ENCODE measurements at places on chromosomes 4 and X. TPM values are rescaled to one million over a fixed set of nuclear protein-coding genes. Genes with fewer than 3 reads are reported as not detected.
A peak's percentile ranks its signal among the peaks of the same experiment; 100 is the strongest.

DNA sequence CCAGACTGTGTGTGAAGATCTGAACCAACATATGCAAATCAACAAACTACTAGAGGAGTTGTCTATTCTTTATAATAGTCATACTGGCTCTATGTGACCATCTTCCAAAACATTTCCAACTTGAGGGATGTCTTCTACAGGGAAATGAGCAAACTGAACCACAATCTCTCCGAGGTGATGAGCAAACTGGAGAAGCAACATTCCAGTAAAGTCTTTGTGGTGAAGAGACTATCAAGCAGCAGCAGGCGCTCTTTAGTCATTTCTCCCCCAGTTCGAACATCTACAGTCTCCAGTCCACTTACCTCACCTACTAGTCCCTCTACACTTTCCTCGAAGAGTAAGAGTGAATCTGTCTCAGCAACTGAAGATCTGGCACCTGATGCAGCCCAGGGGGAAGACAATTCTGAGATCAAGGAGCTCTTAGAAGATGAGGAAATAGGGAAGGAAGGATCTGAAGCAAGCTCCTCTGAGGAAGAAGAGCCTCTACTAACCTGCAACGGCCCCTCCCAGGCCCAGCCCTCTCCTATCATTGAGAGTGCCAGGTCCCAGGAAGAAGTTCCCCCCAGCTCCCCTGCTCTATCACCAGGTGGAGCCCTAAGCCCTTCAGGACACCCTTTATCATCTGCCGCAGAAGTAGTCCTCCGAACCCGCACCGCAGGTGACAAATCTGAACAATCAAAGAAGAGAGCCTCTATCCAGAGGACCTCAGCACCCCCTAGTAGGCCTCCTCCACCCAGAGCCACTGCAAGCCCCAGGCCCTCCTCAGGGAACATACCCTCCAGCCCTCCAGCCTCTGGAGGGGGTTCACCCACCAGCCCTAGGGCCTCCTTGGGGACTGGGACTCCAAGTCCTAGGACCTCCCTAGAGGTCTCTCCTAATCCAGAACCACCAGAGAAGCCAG is 98.1 kb downstream of the HNRNPD start:
- no peak for DNase-seq
- H3K4me1 ChIP-seq: peaks cover 18% of the 10 kb centered on the region
- no peak overlapping the region for H3K27ac ChIP-seq
- H3K4me3 ChIP-seq: no peak overlapping the region

HPF1 gene
- 47.6 TPM for total RNA-seq

DNA sequence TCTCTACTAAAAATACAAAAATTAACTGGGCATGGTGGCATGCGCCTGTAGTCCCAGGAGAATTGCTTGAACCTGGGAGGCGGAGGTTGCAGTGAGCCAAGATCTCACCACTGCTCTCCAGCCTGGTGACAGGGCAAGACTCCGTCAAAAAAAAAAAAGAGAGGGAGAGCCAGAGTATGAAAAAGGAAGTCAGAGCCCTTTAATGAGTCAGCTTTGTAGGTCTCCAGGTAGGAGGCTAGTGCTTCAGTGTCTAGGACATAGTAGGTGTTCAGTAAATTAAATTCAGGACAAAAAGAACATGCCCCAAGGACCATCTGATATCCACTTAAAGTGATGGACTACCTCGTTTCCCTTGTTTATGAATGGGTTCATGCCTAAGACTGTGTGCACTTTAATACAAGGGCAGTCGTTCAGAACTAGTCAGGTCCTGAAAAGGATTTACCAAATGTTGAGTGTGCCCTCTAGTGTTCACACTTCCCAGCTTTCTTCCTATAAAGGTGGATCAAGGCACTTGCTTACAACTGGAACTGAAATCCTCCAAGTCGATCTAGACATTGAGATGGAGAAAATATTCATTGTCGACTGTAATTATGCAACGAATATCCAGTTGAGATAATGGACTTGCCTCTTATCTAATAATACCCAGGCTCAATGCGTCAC is 29.0 kb downstream of the F9 start:
- no peak overlapping the region for H3K27ac ChIP-seq
- H3K27me3 ChIP-seq: peaks cover 8% of the 10 kb centered on the region
- DNase-seq: no peak
- H3K4me3 ChIP-seq: no peak overlapping the region
- H3K4me1 ChIP-seq: no peaks in the 10 kb centered on the region

DNA sequence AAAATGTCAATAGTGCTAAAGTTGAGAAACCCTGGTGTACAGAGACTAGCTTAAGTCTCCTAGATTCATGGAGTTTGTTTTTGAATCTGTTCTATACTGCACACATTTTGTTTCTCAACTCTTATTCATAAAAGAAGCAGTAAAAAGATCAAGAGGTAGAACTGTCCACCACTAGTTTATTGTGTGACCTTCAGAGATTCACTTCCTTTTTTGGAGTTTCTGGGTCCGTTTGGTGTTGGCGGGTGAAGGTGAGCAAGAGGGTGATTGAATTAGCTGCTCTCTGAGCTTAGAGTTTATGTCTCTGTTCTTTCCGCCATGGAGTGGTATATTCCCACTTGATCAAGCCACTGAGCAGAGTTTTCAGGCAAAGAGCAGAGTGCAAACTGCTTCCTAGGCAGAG is 21.4 kb upstream of the PLAC1 start:
- no peaks in the 10 kb centered on the region for H3K4me1 ChIP-seq
- DNase-seq: no peak
- H3K36me3 ChIP-seq: no peaks in the 10 kb centered on the region

DNA sequence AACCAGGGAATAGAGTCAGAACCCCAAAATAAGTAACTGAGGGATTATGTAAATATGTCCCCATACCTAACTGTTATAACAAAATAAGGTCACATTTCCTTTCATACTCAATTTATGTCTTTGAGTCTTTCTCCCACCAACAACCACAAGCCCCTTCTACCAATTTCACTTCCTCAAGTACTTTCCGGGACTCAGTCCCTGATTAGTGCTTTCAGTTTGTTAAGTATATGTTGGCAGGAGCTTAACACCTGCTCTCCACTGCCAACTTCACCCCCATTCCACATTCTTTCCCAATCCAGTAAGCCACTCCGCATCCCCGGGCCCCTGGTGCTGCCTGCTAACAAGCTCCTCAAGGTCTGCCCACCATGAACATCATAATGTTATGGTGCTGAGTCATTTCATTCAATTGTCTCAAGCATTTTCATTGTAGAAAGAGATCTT is 71.3 kb upstream of the SPRY1 start:
- no peaks in the 10 kb centered on the region for H3K27me3 ChIP-seq
- H3K4me3 ChIP-seq: no peak overlapping the region
- no peaks in the 10 kb centered on the region for H3K36me3 ChIP-seq
- peak overlapping the region; percentile 38 for H3K27ac ChIP-seq
- DNase-seq: no peak

GBA3 gene
- total RNA-seq: 8.4 TPM

- no peaks in the 10 kb centered on the region for H3K27me3 ChIP-seq
- no peak overlapping the region for H3K4me3 ChIP-seq
- DNase-seq: no peak
- H3K27ac ChIP-seq: no peak overlapping the region
- H3K36me3 ChIP-seq: no peaks in the 10 kb centered on the region
Measured at GRCh38 chrX:143580266-143580665, 55.6 kb downstream of the SLITRK4 start.

ARL9 gene
- 0.25 TPM for total RNA-seq

MTM1 gene
- total RNA-seq: 39.5 TPM

DNA sequence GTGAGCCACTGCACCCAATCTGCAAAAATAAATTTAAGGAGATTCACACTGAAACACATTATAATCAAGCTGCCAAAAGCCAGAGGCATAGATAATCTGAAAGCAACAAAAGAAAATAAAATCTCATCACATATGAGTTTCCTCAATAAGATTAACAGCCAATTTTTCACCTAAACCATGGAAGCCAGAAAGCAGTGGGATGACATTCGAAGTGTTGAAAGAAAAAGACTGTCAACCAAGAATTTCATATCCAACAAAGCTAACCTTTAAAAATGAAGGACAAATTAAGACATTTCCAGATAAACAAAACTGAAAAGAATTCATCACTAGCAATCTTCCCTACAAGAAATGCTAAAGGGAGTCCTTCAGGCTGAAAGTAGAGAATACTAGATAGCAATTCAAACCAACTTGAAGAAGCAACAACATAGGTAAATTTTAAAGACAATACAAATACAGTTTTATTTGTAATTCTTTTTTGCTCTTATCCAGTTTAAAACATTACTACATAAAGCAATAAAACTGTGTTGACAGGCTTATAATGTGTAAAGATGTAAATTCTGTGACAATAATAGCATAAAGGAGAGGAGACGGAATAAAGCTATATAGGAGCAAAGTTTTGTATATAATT is 23.1 kb upstream of the KLHL8 start:
- H3K4me3 ChIP-seq: no peak overlapping the region
- no peaks in the 10 kb centered on the region for H3K36me3 ChIP-seq
- no peak overlapping the region for H3K27ac ChIP-seq
- no peak for DNase-seq
- H3K4me1 ChIP-seq: no peaks in the 10 kb centered on the region
- no peaks in the 10 kb centered on the region for H3K27me3 ChIP-seq

UBA1 gene
- total RNA-seq: 188 TPM

NDP gene
- not detected for total RNA-seq

GRCh38 chr4:126215759-126216158 is 901.0 kb downstream of the FAT4 start:
- H3K4me3 ChIP-seq: no peak overlapping the region
- H3K27me3 ChIP-seq: no peaks in the 10 kb centered on the region
- no peak overlapping the region for H3K27ac ChIP-seq

DNA sequence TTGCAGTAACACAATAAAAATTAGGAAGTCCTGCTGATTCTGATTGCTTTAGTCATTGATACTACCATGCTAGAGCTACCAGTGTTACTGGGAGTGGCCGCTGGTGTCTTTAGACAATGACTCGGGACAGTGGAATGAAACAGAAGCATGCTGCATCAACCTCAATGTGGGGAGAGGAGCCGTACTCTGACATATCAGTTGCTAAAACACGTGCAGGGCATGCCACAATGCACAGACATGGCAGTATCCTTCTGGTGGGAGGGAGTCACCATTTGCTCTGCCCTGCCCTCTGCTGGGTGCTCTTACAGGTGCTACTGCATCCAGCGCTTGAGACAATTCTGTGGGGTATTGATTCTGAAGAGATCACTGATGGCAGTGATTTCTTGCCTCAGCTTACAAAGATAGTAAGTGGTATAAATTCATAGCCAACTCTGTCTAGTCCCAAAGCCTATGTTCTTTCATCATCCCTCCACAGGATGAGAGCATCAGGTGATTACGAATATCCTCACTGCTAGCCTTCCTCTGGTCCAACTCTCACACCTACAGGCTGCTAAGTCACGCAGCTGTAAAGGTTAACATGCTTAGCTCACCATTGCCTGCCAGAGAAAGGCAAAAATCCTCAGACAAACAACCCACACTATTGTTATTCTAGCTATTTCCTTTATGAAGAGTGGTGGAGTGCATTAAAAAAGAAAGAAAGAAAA is 43.7 kb downstream of the NSG1 start:
- H3K4me3 ChIP-seq: no peak overlapping the region
- no peak overlapping the region for H3K27ac ChIP-seq
- H3K4me1 ChIP-seq: peaks cover 9% of the 10 kb centered on the region

GRCh38 chrX:115147220-115147619 is 42.0 kb upstream of the RBMXL3 start:
- no peaks in the 10 kb centered on the region for H3K36me3 ChIP-seq
- H3K4me3 ChIP-seq: no peak overlapping the region
- H3K27me3 ChIP-seq: no peaks in the 10 kb centered on the region
- no peak for DNase-seq
- no peak overlapping the region for H3K27ac ChIP-seq

- peaks cover 77% of the 10 kb centered on the region for H3K4me1 ChIP-seq
- no peak for DNase-seq
- peak overlapping the region; percentile 13 for H3K27ac ChIP-seq
- H3K27me3 ChIP-seq: no peaks in the 10 kb centered on the region
Measured at GRCh38 chrX:7086384-7086783, 61.1 kb upstream of the STS start.

GRCh38 chr4:181312066-181312465 is 931.1 kb upstream of the TENM3 start:
- H3K4me1 ChIP-seq: no peaks in the 10 kb centered on the region
- H3K36me3 ChIP-seq: no peaks in the 10 kb centered on the region
- H3K27me3 ChIP-seq: no peaks in the 10 kb centered on the region
- no peak overlapping the region for H3K27ac ChIP-seq
- DNase-seq: no peak

FOXR2 gene
- not detected for total RNA-seq

All from spleen (tissue), 13 donors.